T-helper 2 cell treated with Interferon-gamma antibody and Interleukin-4, amounts not matched to agents 5 μg/mL and 100 μg/mL, for 36 hours (primary cell): ENCODE measurements at places on chromosomes 13 and 19.

DNA sequence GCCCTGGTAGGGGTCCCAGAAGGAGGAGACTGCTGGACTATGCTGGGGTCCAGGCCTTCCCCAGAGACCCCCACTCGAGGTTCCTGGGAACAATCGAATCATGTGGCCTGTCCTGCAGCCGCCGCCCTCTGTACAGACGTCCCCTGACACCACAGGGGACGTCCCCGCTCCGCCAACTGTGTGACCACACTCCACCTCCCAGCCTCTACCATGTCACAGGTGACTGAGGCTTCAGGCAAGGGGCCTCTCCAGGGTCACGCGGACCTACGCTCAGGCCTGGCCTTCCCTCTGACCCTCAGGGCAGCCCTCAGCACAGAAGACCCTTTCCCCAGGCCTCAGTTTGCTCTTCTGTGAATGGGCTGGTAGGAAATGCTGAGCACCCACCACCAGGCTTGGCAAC lies 13.1 kb upstream of the TMEM161A start:
- no peak for DNase-seq

- DNase-seq: no peak
Observed at GRCh38 chr19:29965492-29965891, 23.5 kb downstream of the URI1 start.

GRCh38 chr13:34833562-34834182 lies 108.4 kb upstream of the NBEA start:
- DNase-seq: no peak

DNA sequence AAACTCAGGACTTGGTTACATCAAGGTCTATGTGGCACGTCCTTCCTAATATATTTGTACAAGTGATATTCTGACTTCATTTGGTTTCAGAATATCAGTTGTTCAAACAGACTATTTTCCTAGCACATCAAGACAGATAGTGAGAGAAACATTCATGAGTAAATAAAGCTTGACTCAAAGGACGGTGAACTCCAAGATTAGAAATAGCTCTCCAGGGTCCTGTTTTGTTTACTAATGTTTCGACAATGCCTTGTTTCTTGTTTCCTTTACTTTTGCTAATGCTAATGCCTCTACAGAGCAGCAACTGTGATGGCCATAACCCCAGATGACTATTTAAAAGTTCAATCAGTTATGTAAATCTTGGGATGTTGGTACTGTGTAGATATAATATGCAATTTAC lies 313.9 kb downstream of the KLF12 start:
- no peak for DNase-seq

GRCh38 chr13:98677398-98677797 lies 75.1 kb downstream of the SLC15A1 start:
- no peak for DNase-seq

GRCh38 chr19:13063461-13064091 lies 39.1 kb downstream of the LYL1 start:
- no peak for DNase-seq

GRCh38 chr19:3210347-3211017 lies 14.0 kb upstream of the CELF5 start:
- peak; percentile 40 for DNase-seq

DNA sequence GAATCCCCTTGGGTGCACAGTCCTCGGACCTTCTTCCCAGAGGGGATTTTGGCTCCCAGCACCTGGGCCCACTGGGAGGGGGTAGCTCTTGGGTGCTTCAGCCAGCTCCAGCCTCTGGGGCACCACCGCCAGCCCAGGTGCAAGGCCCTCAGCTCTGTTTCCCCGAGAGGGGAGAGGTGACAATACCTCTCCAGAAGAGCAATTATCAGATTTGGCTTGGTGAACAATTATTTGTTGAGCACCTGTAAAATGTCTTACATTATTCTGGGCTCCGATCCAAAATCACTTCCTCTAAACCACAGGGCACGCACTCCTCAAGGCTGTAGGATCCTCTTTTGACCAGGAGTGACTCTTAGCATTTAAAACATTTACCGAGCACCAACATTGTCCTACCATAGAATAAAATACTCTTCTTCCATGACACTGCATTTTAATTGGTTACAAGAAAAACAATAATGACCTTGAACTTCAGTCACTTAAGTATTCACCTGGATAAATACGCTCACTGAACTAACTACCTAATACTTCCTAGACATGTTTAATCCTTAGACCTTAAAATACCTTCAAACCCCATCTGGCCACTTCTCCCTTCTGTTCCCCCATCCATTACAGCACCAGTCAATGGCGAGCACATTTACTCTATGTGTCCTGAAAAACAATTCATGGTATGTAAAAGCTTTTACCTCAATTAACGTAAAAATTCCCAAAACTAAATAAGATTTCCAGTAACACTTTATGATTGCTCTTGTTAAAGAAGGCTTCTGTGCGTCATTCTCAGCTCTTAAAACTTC lies 54.8 kb downstream of the ABCC4 start:
- no peak for DNase-seq

DNA sequence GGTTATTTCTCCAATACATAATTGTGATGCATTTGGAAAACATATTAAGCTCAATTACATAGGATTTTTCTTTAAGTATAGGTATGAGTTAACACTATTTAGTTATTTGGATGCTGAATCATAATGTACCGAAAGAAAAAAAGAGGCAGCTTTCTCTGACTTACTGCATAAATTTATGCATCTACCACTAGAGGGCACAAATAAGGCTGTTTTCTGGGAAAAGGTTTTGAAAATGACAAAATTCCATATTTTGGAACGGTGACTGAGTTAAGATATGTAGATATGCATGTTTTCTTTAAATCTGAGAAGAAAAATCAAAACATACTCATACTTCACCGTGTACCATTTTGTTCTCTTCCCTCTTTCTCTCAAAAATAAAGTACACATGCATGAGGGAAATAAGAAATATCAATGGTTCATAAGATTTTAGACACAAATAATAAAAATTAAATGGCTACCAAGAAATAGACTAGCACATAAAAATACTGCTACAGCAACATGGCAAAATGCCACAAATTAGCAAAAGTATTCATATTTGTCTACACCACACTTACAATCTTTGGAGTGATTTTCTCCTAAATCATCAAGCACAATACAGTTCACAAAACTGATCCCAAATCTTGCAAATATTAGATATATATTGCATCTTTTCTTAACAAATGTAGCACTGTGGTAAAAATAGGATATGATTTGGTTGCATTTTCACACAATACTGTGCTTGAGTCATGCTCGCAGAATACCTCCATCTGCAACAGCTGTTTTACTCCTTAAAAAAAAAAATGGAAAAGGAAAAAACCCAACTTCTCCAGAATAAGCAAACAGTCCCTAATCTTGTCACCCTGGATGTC lies 260.0 kb downstream of the FGF14 start:
- no peak for DNase-seq

DNA sequence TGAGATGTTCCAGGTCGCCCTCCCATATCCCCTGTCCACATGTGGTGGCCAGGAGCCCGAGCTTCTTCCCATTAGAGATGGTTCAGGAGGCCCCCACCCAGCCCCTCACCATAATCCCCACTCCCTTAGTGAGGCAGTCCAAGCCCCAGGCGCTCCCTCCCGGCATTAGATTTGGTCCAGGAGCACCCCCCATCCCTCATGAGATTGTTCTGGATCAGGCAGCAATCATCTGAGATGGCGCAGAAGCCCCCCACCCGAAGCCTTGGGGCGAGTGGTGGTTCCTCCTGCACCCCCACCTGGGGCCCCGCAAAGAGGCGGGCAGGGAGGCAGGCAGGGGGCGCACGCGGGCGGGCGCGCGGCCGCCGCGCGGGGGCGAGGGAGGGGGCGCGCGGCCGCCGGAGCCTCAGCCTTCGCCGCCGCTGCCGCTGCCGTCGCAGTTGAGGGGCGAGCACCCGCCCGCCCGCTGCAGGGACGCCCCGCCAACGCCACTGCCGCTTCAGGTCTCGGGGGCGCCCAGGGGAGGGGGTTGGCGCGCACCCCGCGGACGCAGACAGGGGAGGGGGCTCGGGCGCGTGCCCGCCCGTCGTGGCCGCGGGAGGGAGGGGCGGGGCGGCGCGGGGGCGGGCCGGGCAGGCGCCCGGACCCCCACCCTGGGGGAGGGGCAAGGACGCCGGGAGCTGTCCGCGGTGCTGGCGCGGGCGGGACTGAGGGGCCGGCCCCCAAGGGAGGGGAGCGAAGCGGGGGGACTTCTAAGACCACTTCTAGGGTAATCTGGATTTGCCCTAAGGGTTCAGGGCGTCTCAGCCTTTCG lies 46.4 kb upstream of the SHKBP1 start:
- DNase-seq: no peak

- no peak for DNase-seq
Observed at GRCh38 chr13:48320891-48321510, 17.4 kb downstream of the RB1 start.

- DNase-seq: no peak
Observed at GRCh38 chr13:30572859-30573275, 44.9 kb upstream of the USPL1 start.

GRCh38 chr19:28883241-28883693 lies 329.7 kb downstream of the UQCRFS1 start:
- DNase-seq: no peak

DNA sequence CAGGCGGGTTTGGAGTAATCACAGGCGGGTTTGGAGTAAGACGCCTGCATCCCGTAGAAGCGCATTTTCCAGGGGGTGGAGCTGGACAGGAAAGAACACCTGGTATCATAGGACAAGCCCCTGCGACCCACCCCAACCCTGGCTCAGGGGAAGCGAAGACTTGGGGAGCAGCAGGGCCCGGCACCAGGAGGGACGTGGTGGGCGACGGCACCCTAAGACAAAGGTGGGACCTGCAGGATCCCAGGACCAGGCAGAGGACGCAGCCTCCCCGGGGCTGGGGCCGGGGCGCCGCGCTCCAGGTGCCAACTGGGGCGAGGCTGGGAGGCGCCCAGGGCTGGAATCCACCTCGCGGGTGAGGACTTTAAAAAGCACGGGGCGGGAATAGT lies 520 bp downstream of the ZNF600 start:
- no peak for DNase-seq

DNA sequence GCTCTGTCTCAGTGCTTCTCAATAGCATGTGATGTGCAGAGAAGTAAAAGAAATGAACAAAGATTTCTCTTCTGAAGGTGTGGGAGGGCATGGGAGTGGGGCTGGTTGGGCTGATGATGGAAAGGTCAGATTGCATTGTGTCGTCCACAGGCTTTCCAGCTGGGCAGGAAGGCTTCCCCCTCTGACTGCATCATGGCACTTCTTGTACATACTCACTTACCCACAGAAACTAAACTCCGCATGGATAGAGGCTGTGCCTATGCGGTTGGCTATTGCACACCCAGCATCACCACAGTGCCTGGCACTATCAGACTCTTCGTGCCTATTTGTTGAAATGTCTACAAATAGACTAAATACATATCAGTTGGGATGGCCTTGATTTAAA lies 24.4 kb upstream of the TNFSF11 start:
- DNase-seq: no peak

- DNase-seq: no peak
Observed at GRCh38 chr13:96632536-96633320, 361.5 kb downstream of the OXGR1 start.

DNA sequence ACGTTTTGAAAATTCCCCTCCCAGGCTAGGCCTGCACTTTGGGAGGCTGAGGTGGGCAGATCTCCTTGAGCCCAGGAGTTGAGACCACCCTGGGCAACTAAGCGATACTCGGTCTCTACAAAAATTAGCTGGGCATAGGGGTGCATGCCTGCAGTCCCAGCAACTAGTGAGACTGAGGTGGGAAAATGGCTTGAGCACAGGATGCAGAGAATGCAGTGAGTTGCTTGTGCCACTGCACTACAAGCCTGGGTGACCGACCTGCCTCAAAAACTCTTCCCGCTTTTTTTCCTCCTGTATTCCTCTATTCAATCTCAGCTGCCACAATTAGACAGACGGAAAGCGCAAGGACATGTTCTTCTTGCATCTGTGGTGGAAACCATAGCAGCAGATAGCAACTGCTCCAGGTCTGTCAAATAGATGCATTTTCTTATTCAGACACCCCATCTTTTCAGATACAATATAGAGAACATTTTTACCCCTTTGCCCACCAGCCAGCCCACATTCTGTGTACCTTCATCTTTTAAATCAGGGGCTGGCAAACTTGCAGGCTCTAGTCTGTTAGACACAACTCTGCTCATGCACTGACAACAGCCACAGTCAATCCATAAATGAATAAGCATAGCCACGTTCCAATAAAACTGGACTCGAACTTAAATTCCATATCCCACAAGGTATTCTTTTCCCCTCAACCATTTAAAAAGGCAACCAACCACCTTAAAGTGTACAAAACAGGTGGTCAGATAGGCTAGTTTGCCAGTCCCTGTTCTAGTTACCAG lies 4.8 kb downstream of the TPT1 start:
- DNase-seq: no peak

GRCh38 chr19:5340637-5341447 lies at the start of gene PTPRS:
Gene PTPRS (minus strand): TSS chr19:5340812. CDS start chr19:5286140, 54,672 bp downstream.
- DNase-seq: peak; percentile 56

DNA sequence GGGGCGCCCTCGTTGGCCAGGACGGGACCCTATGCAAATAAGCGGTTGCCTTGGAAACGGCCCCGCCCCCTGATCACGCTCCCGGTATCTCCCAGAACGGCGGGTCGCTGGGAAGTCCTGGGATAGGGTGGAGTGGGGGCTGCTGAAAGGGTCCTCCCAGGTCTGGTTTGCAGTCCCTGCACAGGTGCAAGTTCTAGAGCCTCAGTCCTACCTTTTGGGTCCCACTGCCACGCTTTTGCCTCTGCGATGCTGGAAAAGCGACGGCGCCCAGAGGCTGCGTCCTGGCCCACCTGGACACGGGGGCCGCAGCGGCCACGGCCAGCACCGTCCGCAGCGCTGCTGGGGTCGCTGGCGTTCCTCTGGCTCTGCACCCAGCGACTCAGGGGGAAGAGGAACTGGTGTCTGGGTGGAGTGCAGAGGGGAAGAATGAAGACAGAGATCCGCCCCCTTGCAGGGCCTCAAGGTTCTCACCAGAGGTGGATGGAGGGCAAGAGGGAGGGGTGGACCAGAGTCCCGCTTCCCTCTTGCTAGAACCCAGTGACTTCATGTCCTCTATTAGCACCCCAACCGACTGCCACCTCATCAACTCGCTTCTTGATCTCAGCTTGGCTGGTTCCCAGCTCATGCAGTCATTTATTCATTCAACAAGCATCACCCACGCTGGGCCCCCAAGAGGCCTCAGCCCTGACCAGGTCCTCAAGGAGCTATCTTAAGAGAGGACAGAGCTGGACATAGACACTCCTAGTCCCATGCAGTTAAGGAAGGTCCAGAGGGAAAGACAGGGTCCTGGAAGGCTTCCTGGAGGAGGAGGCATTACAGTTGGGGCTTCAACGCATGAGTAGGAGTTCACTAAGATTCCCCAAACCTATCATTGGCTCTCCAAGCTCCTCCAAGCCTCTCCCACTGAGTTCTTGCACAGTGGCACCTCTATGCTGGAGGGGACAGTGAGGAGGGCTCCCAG lies at the start of gene LRRC25:
TSS of gene LRRC25 (minus strand) at position 381 of the 961 bp plus-strand sequence. CDS start 659 bp downstream, outside the sequence.
- DNase-seq: no peak
